Smooth muscle cell of the pulmonary artery (primary cell): ENCODE measurements at places on chromosomes 6 and 20. TPM values are rescaled to one million over a fixed set of nuclear protein-coding genes. Genes with fewer than 3 reads are reported as not detected.

Gene PRRT1
- total RNA-seq: 0.36 and 0.39 TPM in 2 replicates

Gene ZNF391
- total RNA-seq: 1.2 and 1.6 TPM in 2 replicates

Gene GLO1
- 75.3 and 101 TPM in 2 replicates for total RNA-seq

Gene PXDC1
- total RNA-seq: 44.0 and 61.8 TPM in 2 replicates

Gene CST5
- not detected in 2 replicates for total RNA-seq

Gene GSTA2
- total RNA-seq: not detected in 2 replicates

Gene SLC22A1
- 0.40 and 0.46 TPM in 2 replicates for total RNA-seq

Gene SLC13A3
- 2.2 and 2.5 TPM in 2 replicates for total RNA-seq

Gene CST9
- not detected in 2 replicates for total RNA-seq

Gene EPM2A
- total RNA-seq: 7.9 and 9.3 TPM in 2 replicates

Gene WFDC10B
- 0.26 TPM in 1 of 2 replicates, not detected in the other for total RNA-seq

Gene HLA-DPA1
- 0.17 and 3.8 TPM in 2 replicates for total RNA-seq

Gene METTL24
- total RNA-seq: 0.26 and 0.52 TPM in 2 replicates

Gene BANF2
- total RNA-seq: not detected in 2 replicates

Gene NFATC2
- total RNA-seq: 0.26 and 0.30 TPM in 2 replicates

Gene TGM3
- not detected in 2 replicates for total RNA-seq

Gene ARMC12
- 0.26 TPM in 2 replicates for total RNA-seq

Gene EBF4
- total RNA-seq: 0.78 and 0.89 TPM in 2 replicates

Gene TGM2
- 433 and 594 TPM in 2 replicates for total RNA-seq

Gene ABRACL
- total RNA-seq: 15.7 and 17.8 TPM in 2 replicates

Gene SAMD5
- total RNA-seq: 0.76 and 0.85 TPM in 2 replicates

Gene C20orf204
- total RNA-seq: 0.65 and 0.76 TPM in 2 replicates

Gene CLIC5
- total RNA-seq: under 0.01 TPM in 1 of 2 replicates, not detected in the other

Gene TREML1
- total RNA-seq: not detected in 2 replicates

Gene PLCB4
- total RNA-seq: 4.8 and 6.9 TPM in 2 replicates

Gene RAD21L1
- total RNA-seq: 0.13 and 0.53 TPM in 2 replicates

Gene TTK
- total RNA-seq: 2.5 and 7.7 TPM in 2 replicates

Gene SLC17A2
- 0.07 TPM in 1 of 2 replicates, not detected in the other for total RNA-seq

Gene OR2J3
- total RNA-seq: not detected in 2 replicates

Gene ENPP3
- 0.13 and 0.23 TPM in 2 replicates for total RNA-seq

Gene WASF1
- 6.6 and 8.3 TPM in 2 replicates for total RNA-seq

Gene EFCAB8
- total RNA-seq: 0.33 TPM in 1 of 2 replicates, not detected in the other

Gene FARS2
- total RNA-seq: 22.4 and 22.9 TPM in 2 replicates

Gene LST1
- 0.23 TPM in 1 of 2 replicates, not detected in the other for total RNA-seq

Gene LBP
- 0.98 TPM in 1 of 2 replicates, not detected in the other for total RNA-seq

Gene SLC16A10
- not detected in 2 replicates for total RNA-seq

Gene SLC17A3
- total RNA-seq: not detected in 2 replicates

Gene RIPPLY2
- not detected in 2 replicates for total RNA-seq

Gene DNAH8
- under 0.01 TPM in 1 of 2 replicates, not detected in the other for total RNA-seq

Gene MACROD2
- 0.40 and 0.85 TPM in 2 replicates for total RNA-seq

Gene FOXA2
- 0.03 TPM in 1 of 2 replicates, not detected in the other for total RNA-seq

Gene L3MBTL3
- total RNA-seq: 10.7 and 11.9 TPM in 2 replicates

Gene SLC2A10
- 52.4 and 61.1 TPM in 2 replicates for total RNA-seq

Gene CFB
- 49.7 and 81.0 TPM in 2 replicates for total RNA-seq

Gene TRIM31
- total RNA-seq: not detected in 2 replicates

Gene PROKR2
- not detected in 2 replicates for total RNA-seq
